ENCODE measurements at places on chromosomes 2 and 18.

DNA sequence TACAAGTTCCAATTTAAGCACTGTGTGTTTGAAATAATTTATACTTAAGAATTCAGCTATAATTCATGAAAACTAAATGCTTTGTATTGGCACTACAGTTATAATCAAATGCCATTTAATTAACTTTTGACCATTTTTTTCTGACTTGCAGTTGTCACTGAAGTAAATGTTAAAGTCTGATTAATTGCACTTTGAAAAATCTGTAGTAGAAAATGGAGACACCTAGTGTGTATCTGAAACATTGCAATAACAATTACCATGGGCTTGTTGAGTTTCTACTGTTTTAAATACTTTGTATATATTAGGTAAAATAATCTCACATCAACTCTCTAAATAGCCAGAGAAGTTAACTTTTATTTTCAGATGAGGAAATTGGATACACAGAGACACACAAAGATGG lies 458.6 kb upstream of the FSIP2 start:
- DNase-seq = no peak

DNA sequence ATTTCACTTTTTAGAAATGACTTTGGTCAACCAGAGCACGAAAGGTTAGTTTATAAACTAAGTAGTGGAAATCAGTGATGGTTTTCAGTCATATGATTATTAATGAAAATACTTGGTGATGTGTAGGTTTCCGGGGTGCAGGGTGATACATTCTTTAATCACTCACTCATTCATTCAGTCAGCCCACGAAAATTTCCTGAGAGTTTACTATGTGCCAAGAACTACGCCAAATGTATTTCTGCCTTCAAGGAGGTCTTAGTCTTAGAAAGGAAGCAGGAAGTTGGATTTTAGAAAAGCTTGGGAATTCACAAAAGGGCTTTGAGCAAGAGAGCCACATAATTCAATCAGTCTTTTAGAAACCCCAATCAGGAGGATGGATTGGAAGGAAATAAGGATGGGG lies 543.6 kb downstream of the PLCL1 start:
- no peak for DNase-seq

DNA sequence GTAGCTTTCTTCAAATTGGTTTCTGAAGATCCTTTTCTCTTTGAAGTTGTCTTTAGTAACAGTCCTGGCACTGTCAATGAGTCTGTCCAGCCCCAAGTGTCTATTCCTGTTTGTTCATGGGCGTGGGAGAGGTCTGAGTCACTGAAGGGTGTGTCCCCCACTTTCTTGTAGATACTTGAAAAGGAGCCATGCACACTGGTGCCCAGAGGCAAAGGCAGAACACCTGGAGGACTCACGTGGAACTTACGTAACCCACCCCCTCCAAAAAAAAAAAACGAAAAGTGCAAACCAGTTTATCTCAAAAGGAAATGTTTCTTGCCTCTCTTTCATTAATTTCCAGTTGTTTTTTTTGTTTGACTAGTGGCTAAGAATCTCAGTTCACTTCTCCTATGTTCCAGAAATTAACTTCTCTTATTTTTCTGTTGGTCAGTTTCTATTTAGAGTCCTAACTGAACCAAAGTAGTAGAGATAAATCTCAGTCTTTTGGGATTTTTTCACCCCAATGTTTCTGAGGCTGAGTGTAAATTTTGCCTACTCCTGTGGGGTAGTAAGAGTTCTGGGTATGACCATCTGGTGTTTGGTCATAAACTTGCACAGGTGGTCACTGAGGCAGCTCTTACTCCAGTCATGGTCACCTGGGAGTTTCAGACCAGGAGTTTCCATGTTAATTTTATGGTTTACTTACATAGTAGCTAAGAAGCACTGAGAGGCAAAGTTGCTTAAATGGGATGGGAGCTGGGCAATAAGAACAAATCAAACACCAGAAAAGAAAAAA lies 54.9 kb downstream of the DSC3 start:
- DNase-seq = no peak

DNA sequence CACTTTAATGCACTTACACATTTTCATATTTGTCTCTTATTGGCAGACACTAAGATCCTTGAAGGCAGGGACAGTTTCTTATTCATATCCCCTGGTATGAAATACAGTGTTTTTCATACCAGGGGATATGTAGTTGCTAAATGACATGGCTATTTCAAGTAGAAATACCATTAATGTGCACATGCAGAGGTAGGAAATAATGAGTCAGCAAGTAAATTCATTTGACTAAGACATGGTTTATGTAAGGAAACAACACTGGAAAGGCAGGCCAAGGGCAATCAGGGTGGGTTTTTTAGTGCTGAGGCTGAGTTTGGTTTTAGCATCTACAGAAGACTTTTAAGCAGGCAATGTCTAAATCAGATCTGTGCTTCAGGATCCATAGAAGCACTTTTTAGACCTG lies 155.9 kb downstream of the WDPCP start:
- DNase-seq = no peak

Data from retinal pigment epithelial cell (primary cell).